ENCODE measurements at places on chromosomes 4 and X. TPM values are rescaled to one million over a fixed set of nuclear protein-coding genes. Genes with fewer than 3 reads are reported as not detected.

- DNase-seq: no peak
These were observed 106.6 kb downstream of the HMX1 start for GRCh38 chr4:8765084-8765483.

GRCh38 chr4:40241026-40241425 is 44.2 kb downstream of the RHOH start:
- DNase-seq: no peak

The NAP1L2 gene
- total RNA-seq: 2.7 TPM

The NLGN3 gene
- total RNA-seq: 0.60 TPM

The ZNF630 gene
- total RNA-seq: 1.5 TPM
